ENCODE measurements at places on chromosomes 11 and 22.
A peak's percentile ranks its signal among the peaks of the same experiment; 100 is the strongest.

DNA sequence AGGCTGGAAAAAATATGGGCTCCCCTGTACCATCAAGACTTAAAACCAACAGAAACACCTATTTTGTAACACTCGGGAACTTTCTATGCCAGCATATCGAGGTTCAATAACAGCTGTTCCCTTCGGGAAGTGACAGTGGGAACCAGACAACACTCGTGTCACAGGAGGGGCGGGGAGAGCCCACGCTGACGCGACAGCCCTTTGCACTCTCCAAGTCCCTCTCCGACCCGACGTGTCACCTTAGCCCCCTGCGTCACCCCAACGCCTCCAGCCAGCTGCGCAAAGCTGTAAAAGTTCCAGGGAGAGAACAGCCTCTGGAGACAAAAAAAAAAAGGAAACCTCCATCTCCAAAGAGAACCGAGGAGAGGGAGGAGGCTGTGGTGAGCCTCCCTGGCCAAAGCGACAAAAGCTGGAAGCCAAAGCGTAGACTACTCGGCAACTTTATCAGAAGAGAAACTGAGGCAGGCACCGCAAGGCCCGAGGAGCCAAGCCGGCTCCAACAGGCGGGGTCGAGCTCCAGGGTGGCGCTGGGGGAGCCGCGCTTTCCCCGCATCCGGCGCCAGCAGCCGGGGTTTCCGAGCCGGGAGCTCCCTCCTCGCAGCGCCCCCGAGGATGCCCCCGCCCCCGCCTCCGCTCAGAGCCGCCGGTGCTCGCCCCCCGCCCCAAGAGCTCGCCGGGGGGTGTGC, 751 bp downstream of the ARFGAP3 start:
- DNase-seq, result no peak

GRCh38 chr11:69234740-69235710, 58.9 kb upstream of the MYEOV start:
- no peak for DNase-seq

DNA sequence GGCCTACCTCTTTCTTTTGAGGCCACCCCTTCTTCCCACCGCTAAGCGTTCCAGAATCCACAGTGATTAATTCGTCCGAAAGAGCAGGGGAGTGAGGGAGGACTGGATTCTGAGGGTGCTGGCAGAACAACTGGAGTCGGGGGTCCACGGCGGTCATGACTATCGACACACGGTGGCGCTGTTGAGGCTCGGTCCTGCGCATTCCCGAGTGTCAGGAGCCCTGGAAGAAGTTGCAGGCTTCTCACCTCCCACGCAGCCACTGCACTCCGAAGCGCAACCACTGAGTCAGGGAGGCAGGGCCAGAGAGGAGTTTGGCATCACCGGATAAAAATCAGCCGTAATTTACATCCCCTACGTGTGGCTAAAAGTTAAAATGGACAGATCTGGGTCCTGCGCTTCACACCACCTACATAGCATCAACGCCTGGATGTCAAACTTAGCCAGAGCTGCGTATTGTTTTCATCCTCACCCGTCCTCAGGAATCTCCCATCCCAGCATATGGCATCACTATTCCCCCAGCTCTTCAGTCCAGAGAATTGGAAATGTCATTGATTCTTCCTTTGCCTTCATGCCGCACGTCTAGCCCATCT, 10.7 kb upstream of the CTSF start:
- DNase-seq, result peak; percentile 75

GRCh38 chr11:109957601-109958000, 135.6 kb upstream of the ZC3H12C start:
- no peak for DNase-seq

DNA sequence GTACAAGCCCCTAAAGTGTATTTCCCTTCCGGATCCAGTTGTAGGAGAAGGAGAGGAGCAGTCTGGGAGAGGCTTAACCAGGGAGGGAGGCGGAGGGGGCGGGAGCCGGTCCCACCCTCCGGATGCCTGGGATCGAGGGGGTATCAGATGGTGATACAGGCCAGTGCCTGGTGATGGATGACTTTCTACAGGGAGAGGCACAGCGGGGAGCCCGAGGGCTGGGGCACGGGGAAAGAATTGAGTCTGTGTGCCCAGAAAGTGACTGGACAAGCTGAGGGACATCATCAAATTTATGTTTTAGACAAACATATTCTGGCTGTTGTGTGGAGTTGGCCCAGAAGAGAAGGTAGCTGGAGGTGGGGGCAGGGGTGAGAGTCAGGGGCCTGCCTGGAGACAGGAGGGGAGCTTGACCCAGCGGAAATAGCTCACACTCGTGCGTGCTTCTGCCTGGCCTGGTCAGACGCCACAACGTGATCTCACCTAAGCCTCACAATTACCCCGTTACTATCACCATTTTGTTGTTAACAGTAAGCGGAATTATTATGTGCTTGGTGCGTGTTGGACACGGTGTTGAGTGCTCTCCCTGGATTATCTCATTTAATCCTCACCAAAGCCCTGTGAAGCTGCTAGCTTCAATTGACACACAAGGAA, 42.4 kb downstream of the AMPD3 start:
- DNase-seq, result no peak

- no peak for DNase-seq
Measured at GRCh38 chr22:17549183-17549582, 14.1 kb upstream of the SLC25A18 start.

GRCh38 chr22:25722626-25723025, 19.4 kb upstream of the MYO18B start:
- DNase-seq, result no peak

GRCh38 chr22:40477683-40478337, 107.4 kb downstream of the SGSM3 start:
- DNase-seq, result no peak
